ENCODE measurements at places on chromosomes 1 and 21.

- no peak for DNase-seq
Measured at GRCh38 chr1:209583408-209583807, at the start of gene CAMK1G. Gene CAMK1G, plus strand, starts transcription at chr1:209583714. Its CDS starts 11,270 bp downstream, at chr1:209594984.

DNA sequence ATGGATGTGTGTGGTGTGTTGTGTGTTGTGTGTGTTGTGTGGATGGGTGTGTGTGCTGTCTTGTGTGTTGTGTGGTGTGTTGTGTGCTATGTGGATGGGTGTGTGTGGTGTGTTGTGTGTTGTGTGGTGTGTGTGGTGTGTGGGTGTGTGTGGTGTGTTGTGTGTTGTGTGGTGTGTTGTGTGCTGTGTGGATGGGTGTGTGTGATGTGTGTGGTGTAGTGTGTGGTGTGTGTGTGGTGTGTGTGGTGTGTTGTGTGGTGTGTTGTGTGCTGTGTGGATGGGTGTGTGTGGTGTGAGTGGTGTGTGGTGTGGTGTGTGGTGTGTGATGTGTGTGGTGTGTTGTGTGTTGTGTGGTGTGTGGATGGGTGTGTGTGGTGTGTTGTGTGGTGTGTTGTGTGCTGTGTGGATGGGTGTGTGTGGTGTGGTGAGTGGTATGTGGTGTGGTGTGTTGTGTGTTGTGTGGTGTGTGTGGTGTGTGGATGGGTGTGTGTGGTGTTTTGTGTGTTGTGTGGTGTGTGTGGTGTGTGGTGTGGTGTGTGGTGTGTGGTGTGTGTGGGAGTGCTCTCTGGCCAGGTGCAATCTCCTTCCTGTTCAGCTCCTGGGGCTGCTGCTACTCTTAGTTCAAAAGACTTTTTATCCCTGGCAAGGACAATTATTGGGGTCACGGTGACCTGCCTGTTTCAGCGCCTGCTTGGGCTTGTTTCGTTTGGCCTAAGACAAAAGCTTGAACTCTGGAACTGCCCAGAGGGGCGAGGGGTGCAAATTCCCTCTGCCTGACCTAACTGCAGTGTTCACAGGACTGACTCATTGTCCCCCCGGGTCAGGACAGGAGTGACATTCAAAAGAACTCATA, 101.1 kb downstream of the UBIAD1 start:
- DNase-seq, result no peak

DNA sequence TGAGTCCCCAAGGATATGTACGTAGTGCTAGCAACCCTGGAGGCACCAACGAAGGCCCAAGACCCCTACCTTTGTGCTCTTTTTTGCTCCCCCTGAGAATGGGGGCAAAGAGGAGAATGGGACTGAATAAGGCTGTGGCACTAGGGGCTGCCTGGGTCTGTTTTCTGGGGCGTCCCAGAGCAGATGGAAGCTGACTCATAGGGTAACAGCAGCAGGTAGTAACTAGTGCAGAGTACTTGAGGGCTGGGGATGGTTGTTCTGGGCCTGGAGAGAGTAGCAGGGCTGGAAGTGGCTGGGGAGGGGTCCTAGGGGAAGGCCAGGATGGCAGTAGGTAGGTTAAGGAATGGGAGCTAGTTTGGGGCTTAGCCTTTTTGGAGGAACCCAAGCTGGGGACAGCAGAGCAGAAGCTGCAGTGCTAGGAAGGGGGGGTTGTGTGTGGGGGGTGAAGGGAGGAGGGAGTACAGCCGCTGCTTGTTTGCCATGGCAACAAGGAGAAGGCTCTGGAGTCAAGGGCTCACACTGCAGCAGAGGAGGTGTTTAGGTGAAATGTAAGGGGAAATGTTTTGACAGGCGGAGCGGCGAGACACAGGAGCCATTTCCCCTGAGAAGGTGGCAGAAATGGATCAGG, 1.8 kb downstream of the NCDN start:
- no peak for DNase-seq

DNA sequence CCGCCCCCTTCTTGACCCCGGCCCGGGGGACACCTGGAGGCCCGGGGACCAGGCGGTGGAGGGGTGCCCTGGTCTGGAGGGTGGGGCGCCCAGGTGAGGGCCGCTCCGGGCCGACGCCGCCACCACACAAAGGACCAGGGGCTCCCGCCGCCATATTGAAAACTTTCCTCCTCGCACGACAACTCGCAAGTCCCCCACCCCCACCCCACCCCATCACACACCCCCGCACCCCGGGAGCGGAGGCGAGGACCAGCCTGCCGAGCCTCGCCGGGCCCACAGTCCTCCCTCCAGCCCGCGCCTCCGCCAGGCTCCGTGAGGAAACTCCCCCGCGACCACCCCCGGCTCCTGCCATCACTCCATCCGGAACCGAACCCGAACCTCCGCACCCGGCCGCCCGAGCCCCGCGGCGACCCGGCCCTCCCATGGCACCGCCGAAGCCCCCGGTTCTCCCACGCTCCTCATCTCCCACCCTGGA, 733 bp downstream of the KDM5B start:
- DNase-seq, result no peak

DNA sequence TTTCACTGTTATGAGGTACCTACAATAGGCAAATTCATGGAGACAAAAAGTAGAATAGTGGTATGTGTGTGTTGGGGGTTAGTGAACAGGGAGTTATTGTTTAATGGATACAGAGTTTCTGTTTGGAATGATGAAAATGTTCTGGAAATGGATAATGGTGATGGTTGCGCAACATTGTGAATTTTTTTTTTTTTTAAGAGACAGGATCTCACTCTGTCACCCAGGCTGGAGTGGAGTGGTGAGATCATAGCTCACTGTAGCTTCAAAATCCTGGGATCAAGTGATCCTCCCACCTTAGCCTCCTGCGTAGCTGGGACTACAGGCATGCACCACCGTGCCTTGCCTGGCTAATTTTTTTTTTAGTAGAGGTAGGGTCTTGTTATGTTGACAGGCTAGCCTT, 34.5 kb upstream of the TRABD2B start:
- DNase-seq, result no peak

DNA sequence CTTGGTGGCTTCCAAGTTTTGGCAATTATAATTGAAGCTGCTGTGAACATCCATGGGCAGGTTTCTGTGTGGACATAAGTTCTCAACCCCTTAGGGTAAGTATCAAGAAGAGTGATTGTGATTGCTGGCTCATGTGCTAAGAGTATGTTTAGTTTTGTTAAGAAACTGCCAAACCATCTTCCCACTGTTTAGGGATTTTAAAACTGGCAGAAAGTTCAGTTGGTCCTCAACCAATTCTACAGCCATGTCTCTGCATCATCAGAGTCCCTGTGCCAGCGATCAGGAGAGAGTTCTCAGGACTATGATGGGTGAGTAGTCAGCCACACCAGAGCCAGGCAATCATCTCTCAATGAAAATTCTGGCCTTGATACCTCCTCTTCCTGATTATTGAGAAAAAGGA, 193.8 kb downstream of the ZC3H11B start:
- DNase-seq, result no peak

DNA sequence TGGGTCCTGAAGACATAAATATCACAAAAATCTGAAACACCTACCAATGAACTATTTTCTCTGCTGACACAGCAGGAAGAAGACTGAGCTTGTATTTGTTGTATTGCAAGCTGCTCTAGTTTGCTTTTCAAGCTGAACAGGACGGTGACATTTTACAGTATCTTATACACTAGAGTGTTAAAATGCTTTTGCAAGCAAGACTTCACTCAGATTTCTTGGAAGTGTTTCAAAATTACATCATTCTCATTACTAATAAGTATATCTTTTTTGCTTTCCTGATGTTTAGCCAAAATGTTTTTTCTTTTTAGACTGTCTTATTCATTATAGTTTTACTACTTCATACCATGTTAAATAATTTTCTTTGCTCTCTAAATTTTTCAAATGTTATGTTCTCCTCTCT, 427.1 kb upstream of the CXADR start:
- DNase-seq, result no peak

DNA sequence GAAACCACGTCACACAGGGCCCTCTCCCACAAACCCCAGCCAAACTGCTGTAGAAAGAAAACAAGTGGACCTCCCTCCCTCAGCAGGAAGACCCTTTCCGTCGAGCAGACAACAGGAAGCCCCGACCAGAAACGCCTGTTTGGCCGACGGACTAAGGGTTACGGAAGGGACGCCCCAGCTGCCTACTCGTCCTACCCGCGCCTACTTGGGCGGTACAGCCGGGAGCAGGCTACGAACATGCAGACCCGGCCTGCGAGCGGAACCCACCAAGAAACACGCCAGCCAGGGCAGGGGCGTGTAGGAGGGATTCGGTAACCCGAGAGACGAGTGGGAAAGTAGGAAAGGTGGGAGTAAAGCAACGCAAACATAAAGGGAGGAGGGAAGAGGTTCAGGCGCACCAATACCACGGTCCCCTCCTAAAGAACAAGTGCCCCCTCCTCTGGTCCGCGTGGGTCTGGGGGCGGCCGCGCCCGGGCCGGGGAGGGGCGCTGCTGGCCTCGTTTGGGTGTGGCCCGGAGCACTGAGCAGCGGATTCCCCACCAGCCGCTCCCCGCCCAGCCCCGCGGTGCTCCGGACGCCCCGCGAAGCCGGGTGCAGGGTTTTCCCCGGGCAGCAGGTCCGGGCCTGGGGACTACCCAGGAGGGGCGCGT, 450 bp downstream of the S100A10 start:
- DNase-seq, result no peak

DNA sequence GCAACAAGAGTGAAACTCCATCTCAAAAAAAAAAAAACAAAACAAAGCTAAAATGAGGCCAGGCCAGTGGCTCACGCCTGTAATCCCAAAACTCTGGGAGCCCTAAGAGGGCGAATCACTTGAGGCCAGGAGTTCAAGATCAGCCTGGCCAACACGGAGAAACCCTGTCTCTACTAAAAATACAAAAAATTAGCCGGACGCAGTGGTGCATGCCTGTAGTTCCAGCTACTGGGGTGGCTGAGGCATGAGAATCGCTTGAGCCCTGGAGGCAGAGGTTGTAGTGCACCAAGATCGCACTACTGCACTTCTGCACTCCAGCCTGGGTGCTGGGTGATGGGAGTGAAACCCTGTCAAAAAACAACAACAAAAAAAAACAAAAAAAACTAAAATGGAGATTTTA, 191.2 kb upstream of the SGIP1 start:
- no peak for DNase-seq

GRCh38 chr21:17003258-17003615, 509.6 kb upstream of the CXADR start:
- no peak for DNase-seq

- no peak for DNase-seq
Measured at GRCh38 chr1:3036447-3037280, 15.4 kb downstream of the ACTRT2 start.

DNA sequence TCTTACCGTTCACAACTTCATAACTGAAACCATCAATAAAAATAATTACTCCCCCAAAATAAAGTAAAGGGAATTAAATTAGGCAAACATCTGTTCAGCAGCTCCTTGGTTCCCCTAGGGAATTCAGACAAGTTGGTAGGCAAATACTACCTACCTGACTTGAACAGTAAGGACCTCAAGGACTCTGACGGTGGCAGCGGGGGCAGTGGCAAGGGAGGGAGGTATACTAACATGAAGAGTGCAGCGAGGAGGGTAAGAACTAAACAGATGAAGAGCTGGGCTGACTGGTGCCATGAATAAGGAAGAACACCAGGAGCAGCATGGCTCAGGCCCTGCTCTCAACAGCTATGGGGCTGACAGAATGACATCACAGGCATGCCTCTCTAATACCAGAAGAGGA, 33.1 kb downstream of the MTOR start:
- DNase-seq, result no peak

DNA sequence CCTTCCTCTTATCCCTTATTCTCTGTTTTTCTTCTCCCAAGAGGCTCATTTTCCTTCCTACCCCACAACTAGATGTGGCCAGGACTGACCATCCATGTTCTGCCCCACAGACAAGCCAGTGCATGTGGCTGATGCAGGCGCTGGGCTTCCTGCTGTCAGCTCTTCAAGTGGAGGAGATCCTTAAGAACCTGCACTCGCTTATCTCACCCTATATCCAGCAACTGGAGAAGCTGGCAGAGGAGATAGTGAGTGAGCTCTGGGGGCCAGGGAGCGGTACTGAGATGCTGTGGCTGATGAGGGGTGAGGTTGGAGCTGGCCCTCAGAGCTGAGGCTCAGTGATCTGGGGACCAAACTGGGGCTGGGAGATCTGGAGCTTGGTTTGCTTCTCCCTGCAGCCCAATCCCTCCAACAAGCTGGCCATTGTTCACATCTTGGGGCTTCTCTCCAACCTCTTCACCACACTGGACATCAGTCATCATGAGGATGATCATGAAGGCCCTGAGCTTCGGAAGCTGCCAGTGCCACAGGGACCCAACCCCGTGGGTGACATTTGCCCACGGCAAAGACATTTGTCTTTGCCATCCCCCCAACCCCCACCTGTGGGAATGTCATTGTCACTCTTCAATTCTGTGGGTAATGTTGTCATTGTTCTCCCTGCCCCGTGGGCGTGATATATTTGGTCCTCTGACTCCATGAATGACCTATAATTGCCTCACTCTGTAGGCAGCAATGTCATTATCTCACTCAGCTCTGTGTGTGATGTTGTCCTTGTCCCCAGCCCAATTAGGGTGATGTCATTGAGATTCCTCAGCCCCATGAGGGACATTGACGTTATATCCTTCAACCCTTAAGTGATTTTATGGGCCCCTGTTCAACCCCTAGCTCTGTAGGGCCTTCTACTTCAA, 11.2 kb upstream of the DPH2 start:
- DNase-seq, result no peak

GRCh38 chr1:10754568-10755329, 41.7 kb downstream of the CASZ1 start:
- no peak for DNase-seq

- DNase-seq, result peak; percentile 21
Measured at GRCh38 chr1:8661185-8662110, 156.0 kb downstream of the RERE start.

DNA sequence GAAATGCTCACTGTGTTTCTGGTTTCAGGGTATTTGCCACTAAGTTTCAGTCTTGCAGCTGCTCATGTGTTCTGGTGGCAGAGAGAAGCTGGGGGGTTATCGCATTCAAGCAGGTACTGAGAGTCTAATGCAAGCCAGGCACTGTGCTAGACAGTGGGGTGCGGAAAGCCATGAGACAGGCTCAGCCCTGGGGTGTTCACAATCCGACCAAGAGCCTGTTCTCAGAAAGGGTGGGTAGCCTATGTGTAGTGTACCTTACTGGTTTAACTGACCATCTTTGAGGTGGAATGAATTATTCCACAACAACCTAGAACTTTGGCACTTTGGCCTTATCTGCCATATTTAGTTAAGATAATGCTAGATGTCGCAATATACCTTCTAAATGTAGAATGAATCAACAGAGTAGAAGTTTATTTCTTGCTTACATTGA, 55.3 kb upstream of the ROR1 start:
- no peak for DNase-seq

- no peak for DNase-seq
Measured at GRCh38 chr1:44842862-44843655, at the start of gene PTCH2. Gene PTCH2, minus strand, starts transcription at chr1:44843253. Its CDS starts 321 bp downstream, at chr1:44842932.

- DNase-seq, result no peak
Measured at GRCh38 chr1:116123837-116124533, 12.8 kb downstream of the MAB21L3 start.

- no peak for DNase-seq
Measured at GRCh38 chr1:174209347-174210187, 50.2 kb downstream of the RABGAP1L start.

GRCh38 chr1:110384581-110385321, 6.1 kb downstream of the SLC16A4 start:
- DNase-seq, result no peak

- no peak for DNase-seq
Measured at GRCh38 chr1:156440654-156441437, 59.7 kb downstream of the MEF2D start.

Measured in stimulated activated CD4-positive, alpha-beta T cell treated with anti-CD3 and anti-CD28 coated beads, Interleukin-1b, Interleukin-23, amount 100 ng/mL, for 1 hour (primary cell).